Heart left ventricle (tissue), 16 donors: ENCODE measurements at places on chromosomes 6 and 20. TPM values are rescaled to one million over a fixed set of nuclear protein-coding genes. Genes with fewer than 3 reads are reported as not detected.

Gene PM20D2
- total RNA-seq = 11.0 TPM

Gene CCR6
- total RNA-seq = not detected

Gene COMMD7
- total RNA-seq = 34.7 TPM

DNA sequence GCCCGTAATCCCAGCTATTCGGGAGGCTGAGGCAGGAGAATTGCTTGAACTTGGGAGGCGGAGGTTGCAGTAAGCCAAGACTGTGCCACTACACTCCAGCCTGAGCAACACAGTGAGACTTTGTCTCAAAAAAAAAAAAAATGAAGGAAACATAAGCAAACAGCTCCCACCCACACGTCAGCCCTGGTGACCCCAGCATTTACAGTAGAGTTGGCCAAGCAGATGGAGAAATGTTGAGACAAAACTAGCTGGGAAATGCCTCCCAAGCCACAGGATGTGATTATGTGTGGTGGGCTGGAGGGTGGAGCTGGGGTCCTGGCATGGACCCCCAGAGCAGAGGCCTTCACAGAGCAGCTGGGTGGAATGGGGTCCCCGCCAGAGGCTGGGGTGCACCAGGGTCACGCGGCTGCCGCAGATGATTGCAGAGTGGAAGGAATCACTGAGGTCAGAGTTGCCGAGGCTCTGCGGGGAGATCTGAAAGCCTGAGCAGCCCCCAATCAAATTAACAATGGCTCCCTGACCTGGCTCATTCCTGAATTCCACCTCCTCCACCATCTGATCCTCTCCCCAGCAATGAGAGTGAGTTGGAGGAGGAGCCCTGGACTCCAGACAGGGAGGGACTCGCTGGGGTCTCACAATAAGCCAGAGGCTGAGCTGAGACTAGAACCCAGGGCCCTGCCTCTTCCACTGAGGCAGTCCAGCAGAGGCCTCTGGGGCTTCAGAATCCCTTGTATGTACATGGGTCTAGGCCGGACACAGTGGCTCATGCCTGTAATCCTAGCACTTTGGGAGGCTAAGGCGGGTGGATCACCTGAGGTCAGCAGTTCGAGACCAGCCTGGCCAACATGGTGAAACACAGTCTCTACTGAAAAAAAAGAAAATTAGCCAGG is 34.7 kb upstream of the TGM2 start:
- H3K36me3 ChIP-seq = no peaks in the 10 kb centered on the region
- no peak overlapping the region for H3K27ac ChIP-seq
- H3K27me3 ChIP-seq = no peaks in the 10 kb centered on the region
- DNase-seq = no peak
- H3K4me1 ChIP-seq = peaks cover 7% of the 10 kb centered on the region

DNA sequence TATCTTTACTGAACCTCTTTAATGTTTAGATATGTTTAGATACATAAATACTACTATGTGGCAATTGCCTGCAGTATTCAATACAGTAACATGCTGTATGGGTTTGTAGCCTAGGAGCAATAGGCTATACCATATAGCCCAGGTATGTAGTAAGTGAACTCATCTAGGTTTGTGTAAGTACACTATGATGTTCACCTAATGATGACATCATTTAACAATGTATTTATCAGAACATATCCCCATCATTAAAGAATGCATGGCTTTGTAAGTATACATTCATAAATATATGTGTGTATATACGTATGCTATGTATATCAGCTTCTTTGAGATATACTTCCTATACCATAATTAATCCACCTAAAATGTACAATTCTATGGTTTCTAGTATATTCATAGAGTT is 631.2 kb upstream of the MAN1A1 start:
- no peak for DNase-seq
- no peaks in the 10 kb centered on the region for H3K27me3 ChIP-seq
- H3K4me3 ChIP-seq = no peak overlapping the region
- no peaks in the 10 kb centered on the region for H3K4me1 ChIP-seq
- H3K27ac ChIP-seq = no peak overlapping the region
- H3K36me3 ChIP-seq = no peaks in the 10 kb centered on the region

GRCh38 chr6:112620812-112621569 is 273.9 kb downstream of the RFPL4B start:
- H3K27ac ChIP-seq = no peak overlapping the region
- H3K27me3 ChIP-seq = no peaks in the 10 kb centered on the region
- DNase-seq = no peak
- H3K4me1 ChIP-seq = no peaks in the 10 kb centered on the region
- no peak overlapping the region for H3K4me3 ChIP-seq
- H3K36me3 ChIP-seq = no peaks in the 10 kb centered on the region

DNA sequence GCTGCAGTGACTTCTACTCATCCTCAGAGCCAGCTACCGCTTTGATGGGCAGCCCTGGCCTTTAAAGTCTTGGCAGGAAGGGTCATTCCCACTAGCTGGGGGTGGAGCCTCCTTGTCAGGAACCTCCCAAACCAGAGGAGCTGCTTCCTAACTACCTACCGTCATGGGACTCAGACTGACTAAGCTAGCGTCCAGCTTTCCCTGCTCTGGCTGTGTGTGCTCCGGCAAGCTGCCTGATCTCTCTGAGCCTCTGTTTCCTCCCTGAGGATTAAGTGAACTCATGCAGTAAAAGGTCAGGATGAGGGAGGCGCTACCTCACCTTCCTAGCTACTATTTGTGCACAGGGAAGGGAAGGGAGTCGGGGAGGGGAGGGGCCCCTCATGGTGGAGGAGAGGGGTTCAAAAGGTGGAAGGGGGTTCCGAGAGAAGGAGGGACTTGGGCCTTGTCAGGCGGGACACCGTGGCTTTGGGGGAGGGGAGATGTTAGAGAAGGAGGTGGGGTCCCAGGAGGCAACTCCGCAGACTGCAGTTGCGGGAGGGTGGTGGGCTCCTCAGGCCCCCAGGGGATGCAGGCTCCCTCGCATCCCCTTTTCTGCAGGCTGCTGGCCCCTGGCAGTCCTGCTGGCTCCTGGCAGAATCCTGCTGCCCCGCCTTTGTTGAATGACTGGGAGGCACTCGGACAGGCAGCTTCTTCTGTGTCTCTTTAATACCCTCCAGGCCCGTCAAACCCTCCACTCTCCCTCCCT is 9.8 kb downstream of the DUSP15 start:
- H3K4me3 ChIP-seq = peak overlapping the region; percentile 70
- no peaks in the 10 kb centered on the region for H3K27me3 ChIP-seq
- H3K36me3 ChIP-seq = no peaks in the 10 kb centered on the region

GRCh38 chr6:111800259-111800765 is 72.9 kb downstream of the FYN start:
- peaks cover 3% of the 10 kb centered on the region for H3K4me1 ChIP-seq
- DNase-seq = no peak
- no peak overlapping the region for H3K4me3 ChIP-seq

- peaks cover 22% of the 10 kb centered on the region for H3K4me1 ChIP-seq
- no peak for DNase-seq
Observed at GRCh38 chr6:118881440-118882313, 12.3 kb upstream of the ASF1A start.

GRCh38 chr20:3447321-3447720 is 23.5 kb upstream of the ATRN start:
- no peak overlapping the region for H3K27ac ChIP-seq
- H3K4me3 ChIP-seq = no peak overlapping the region
- H3K4me1 ChIP-seq = no peaks in the 10 kb centered on the region
- H3K27me3 ChIP-seq = no peaks in the 10 kb centered on the region

GRCh38 chr6:166580076-166581050 is 6.1 kb downstream of the RAMACL start:
- no peaks in the 10 kb centered on the region for H3K36me3 ChIP-seq
- peaks cover 20% of the 10 kb centered on the region for H3K4me1 ChIP-seq
- H3K27ac ChIP-seq = no peak overlapping the region
- no peaks in the 10 kb centered on the region for H3K27me3 ChIP-seq

- H3K27me3 ChIP-seq = no peaks in the 10 kb centered on the region
- no peak overlapping the region for H3K27ac ChIP-seq
- peaks cover 4% of the 10 kb centered on the region for H3K36me3 ChIP-seq
- H3K4me3 ChIP-seq = no peak overlapping the region
Observed at GRCh38 chr6:143761074-143761473, 82.1 kb upstream of the LTV1 start.

- H3K4me1 ChIP-seq = peaks cover 11% of the 10 kb centered on the region
- no peak overlapping the region for H3K4me3 ChIP-seq
- H3K36me3 ChIP-seq = no peaks in the 10 kb centered on the region
- peaks cover 72% of the 10 kb centered on the region for H3K27me3 ChIP-seq
- no peak for DNase-seq
Observed at GRCh38 chr6:389143-389542, 2.4 kb upstream of the IRF4 start.

DNA sequence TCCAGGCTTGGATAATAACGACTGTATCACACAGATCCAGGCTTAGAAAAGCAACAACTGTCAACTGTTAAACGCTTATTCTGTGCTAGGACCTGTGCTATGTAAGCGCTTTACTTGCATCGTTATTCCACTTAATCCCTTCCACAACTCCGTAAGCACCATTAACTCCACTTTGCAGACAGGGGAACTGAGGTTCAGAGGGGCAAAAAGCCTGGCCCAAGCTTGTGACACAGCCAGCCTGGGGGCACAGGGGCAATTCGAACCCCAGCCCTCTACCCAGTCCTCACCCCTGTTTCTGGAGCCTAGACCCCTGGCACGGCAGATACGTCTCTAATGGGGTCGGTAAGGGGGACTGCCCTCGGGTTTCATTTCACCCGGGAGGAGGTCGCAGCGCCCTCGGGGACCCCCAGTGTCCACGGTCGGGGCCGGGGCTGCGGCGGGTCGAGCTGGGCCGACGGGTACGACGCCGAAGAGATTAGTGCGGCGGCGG is 411 bp downstream of the DSN1 start:
- peaks cover 21% of the 10 kb centered on the region for H3K4me1 ChIP-seq
- H3K27me3 ChIP-seq = no peaks in the 10 kb centered on the region
- no peaks in the 10 kb centered on the region for H3K36me3 ChIP-seq
- peak overlapping the region; percentile 80 for H3K4me3 ChIP-seq
- DNase-seq = no peak
- H3K27ac ChIP-seq = peak overlapping the region; percentile 97
